ENCODE measurements at places on chromosomes 6 and 20.

GRCh38 chr6:27141529-27142015, 105.9 kb upstream of the PRSS16 start:
- no peak for DNase-seq

DNA sequence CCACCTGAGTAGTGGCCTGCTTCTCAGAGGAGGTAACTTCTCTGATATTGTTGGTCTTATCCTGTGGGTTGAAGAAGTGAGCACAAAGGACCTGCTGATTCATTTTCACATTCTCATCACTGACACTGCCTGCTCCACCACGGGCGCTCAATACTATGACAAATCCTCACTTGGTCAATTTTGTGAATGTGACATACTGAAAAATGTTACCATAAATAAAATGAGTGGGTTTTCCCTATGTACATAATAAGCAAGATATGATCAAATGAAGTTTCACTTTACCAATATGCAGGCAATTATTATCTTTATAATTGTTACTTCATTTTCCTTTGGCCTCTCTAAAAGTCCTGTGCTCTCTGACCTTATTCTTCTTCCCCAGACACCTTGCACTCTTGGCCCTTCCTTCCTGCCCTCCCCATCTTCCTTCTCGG, 71.5 kb upstream of the RIPOR2 start:
- DNase-seq: no peak

- DNase-seq: no peak
Observed at GRCh38 chr6:36722879-36723278, 25.3 kb downstream of the RAB44 start.

DNA sequence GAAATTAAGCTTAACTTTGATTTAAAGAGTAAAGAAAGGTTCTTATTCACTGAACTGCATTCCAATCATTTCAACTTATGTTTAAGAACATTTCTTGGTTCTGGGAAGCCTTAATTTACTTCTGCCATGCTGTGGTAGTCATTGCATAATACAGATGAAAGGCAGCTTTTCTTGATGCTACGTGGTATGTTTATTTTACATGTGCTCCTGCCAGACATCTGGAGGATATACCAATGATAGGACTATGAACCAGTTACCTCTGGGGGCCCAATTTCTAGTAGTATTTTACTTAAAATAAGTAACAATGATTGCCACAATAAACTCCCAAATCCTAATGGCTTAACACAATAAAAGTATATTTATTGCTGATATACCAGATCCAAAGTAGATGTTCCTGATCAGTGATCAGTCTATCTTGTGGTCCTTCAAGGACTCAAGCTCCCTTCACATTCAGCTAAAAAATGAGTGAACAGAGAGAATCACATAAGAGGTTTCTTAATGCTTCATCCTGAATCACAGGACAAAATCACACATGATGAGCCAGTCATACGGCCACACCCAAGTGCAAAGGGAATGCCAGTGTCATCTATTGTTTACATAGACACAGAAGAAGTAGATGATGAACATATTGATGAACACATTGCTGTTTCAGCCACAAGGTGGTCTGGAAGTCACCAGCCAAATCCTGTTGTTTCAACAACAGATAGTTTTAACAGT, 56.5 kb upstream of the CCN2 start:
- no peak for DNase-seq

DNA sequence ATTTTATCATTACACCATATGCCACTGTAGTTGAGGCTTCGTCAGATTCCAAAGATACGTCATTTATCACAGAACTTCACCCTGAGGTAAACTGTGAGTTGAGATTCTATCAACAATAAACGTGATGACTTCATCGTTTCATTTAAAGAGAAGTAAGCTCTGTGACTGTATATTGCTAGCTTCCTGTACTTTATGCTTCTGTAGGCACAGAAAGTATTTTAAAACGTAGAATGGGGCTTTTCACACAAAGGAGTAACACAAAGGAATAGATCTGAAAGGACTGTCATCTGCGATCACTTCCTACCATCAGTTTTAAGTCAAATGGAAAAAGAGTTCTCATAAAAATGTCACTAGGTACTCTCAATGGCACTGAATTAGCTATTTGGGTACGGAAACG, 234.4 kb upstream of the MCHR2 start:
- no peak for DNase-seq

DNA sequence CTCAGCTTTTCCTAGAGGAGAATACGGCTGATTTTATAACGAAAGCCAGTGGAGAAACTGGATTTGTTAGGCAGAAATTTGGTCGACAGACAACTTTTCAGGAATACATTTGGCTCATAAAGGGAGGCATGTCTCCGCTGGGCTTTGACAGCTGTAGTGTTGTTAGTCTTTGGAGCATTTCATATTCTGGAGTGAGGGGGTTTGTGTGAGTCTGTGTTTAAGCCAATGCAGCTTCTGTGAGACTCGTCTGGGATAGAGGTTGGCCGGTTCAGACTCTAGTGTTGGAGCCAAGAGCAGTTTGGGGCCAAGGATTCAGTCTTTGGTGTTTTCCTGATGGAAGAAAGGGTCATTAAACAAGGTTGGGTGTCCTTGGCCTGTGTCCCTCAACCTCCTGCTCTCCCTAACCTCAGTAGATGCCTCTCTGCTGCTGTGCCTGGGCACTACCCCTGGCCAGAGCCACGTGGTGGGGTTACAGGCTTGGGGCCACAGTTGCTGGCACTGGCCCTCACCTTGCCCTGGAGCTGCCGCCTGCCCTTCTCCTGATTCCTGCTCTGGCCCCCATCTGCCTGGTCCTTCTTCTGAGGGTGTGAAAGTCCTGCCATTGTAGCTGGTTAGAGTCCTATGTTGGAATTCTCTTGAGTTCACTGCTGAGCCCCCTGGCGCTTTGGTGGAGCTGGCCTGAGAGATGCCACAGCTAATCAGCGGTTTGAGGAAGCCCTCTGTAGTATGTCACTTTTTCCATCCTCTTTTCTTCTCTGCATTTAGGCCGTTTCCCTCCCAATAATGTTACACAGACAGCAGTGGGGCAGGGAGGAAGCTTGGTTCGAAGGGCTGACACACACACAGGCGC, 6.9 kb downstream of the PTK7 start:
- no peak for DNase-seq

GRCh38 chr6:56572788-56573471, 69.8 kb downstream of the DST start:
- no peak for DNase-seq

DNA sequence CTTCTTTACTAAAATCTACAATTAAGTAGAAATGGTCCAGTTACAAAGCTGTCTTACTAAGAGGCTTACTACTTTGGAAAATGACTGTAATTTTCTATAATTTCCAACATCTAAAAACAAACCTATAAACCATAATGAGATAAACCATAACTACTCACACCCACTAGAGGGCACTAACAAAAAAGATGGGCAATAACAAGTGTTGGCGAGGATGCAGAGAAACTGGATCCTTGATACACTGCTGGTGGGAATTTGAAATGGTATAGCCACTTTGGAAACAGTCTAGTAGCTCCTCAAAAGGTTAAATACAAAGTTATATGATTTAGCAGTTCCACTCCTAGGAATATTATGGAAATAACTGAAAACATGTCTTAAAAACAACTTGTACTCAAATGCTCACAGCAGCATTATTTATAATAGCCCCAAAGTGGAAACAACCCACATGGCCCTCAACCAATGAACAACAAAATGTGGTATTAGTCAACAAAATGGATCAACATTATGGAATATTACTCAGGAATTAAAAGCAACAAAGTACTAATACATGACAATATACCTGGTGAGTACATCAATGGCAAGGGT, 50.6 kb downstream of the GJA10 start:
- DNase-seq: no peak

- DNase-seq: no peak
Observed at GRCh38 chr6:99933129-99933528, 60.9 kb downstream of the MCHR2 start.

DNA sequence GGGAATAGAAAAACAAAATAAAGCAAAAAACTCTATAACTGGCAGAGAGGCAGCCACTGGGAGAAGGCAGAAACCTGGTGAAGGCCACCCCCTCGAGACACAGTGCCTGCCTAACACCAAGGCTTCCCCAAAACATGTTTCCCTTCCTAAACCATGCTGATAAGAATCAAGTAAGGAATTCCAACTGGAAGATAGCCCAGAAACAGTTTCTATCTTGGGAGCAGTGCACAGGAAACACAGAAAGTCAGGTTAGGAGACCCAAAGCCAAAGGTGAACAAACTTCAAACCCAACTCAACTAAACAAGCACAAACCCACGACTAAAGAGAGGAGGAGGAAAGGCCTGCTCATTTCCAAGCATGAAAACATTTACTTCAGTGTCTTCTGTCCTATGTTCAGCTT, 433.7 kb upstream of the RGS17 start:
- DNase-seq: no peak

GRCh38 chr6:163630572-163630971, 216.1 kb downstream of the QKI start:
- no peak for DNase-seq

DNA sequence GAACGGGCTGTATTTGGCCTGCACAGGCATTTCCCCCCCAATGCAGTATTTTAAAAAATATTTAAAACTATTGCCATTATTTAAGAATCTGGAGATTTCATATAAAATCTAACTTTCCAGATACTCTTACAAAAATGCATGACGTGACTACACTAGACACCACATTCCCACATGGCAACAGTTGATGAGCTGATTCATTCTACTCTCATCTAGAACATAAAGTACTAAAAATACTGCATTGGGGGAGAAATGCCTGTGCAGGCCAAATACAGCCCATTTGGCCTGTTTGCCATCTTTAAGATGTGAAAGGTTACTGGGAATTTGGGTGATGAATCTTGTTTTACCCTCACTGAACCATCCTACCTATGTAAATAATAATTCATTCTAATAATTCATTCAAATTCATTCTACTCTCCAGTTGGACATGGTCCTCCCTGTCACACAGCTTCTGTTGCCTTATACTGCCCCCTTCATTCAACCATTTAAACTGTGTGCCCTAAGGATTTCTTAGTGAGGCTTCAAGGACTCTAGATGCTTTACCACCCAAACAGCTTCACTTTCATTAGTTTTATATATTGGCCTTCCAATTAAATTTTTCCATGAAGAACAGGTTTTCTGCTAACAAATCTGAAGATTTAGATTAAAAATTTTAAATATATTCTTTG, 6.9 kb upstream of the ZSCAN16 start:
- no peak for DNase-seq

GRCh38 chr6:116580198-116580597, 8.9 kb downstream of the RWDD1 start:
- DNase-seq: no peak

GRCh38 chr6:34093206-34093605, 52.7 kb downstream of the GRM4 start:
- no peak for DNase-seq

DNA sequence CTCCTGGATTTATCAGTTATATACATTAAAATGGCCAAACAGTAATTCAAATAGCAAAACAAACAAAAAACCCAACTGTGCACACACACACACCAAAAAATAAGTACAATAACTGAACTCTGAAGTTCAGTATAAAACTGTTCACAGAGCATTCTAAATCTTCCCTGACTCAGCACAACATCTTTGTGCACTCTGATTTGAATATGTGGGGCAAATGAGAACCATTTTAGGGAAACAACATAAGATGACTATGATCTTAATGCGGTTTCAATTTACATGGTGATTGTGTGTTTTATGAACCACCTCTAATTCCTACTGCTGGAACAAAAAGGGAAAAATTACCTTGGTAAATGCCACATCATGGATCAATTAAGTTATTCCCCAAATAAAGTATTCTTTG, 41.7 kb downstream of the PLAGL1 start:
- DNase-seq: no peak

DNA sequence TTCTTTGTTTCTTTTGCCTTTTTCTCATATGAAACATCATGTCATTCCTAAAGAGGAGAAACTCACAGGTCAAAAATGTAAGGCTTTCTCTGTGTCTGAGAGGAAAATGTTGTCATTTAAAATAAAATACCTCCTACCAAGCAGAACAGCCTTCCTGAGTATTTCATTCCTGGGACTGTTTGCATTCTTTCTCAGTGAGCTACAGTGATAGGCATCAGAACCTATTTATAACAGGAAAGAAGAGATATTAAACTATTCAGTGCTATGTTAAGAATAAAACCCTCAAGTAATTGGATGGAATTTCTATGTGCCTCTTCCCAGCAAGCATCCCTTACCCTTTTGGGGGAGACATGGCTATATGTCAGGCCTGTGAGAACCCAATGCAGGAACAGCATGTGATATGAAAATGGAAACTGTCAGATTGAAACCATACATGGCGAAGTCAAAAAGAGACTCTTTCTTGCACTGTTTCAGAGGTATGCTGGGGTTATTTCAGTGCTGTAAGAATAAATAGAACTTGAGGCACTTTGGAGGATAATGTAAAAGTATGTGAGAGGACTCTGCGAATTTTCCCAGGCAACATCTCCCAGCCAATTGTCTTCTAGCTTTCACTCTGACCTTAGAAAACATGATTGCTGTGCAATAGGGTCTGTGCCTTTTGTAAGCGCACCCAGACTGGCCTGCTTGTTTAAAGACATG, 133.8 kb upstream of the CCN2 start:
- DNase-seq: no peak

GRCh38 chr20:20520776-20521175, 152.9 kb downstream of the INSM1 start:
- no peak for DNase-seq

GRCh38 chr6:95489185-95489863, 88.0 kb upstream of the MANEA start:
- DNase-seq: no peak

DNA sequence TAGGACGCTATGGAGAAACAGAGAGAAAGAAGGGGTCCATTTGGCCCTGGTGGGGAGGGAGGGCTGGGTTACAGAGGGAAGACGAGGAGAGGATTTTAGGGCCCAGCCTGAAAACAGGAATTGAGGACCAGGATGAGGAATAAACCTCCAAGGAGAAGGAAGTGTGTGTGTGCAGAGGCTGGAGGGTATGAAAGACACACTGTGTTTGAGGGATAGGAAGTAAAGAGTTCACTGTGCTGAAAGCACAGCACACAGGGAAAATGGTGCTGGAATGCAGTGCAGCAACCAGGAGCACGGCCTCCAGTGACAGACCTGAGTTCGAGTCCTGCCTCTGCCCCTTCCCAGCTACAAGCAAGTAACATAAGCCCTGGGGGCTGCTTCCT, 7.8 kb downstream of the MBOAT1 start:
- DNase-seq: no peak

Measured in NCI-H1417 treated with DMSO at 0.1 percent for 48 hours (cell line).